Cardiac muscle cell (in vitro differentiated cells and primary cell): ENCODE measurements at places on chromosomes 4 and X.

DNA sequence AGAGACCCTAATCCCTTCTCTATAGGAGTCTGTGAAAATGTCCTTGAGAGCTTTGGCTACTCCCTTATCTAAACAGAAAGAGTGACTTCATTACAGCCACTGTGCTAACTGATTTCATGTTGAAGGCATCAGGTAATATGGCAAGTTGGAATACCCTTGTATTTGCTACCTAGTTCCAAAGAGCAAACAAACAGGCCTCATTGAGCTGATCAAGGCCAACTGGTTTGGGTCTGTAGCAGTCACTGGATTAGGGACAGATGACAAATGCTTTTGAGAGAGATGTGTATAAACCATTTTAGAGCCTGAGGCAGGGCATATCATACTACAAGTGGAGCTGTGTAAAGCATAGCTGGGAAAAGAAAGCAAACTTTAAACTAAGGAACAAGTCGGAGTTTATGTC lies 22.9 kb upstream of the PDLIM5 start:
- no peaks in the 10 kb centered on the region for H3K27me3 ChIP-seq
- peak overlapping the region; percentile 82 for H3K27ac ChIP-seq
- H3K36me3 ChIP-seq = no peaks in the 10 kb centered on the region
- peaks cover 19% of the 10 kb centered on the region for H3K4me1 ChIP-seq
- H3K4me3 ChIP-seq = no peak overlapping the region
- no peak for DNase-seq

- no peak for DNase-seq
- H3K4me1 ChIP-seq = no peaks in the 10 kb centered on the region
- H3K4me3 ChIP-seq = no peak overlapping the region
- H3K27me3 ChIP-seq = no peaks in the 10 kb centered on the region
- no peaks in the 10 kb centered on the region for H3K36me3 ChIP-seq
- no peak overlapping the region for H3K27ac ChIP-seq
These were observed 116.1 kb downstream of the REELD1 start for GRCh38 chr4:146330392-146330791.

DNA sequence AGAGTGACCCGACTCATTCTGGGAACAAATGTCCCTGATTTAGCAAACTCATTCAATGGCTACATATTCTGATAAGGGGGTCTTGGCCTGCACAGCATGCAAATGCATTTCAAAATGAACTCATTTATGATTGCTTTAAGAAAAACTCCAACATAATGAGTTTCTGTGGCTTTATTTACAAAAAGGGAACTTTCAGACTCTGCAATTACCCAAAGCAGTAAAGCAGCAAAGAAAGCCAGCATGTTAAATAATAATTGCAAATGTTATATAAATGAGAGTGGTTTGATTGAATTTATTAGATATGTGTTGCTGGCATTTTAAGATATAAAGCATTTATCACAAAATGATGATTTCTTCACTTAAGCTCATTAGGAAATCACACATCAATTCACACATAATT lies 295.7 kb downstream of the FBXW7 start:
- no peak for DNase-seq
- peaks cover 5% of the 10 kb centered on the region for H3K27me3 ChIP-seq
- no peak overlapping the region for H3K27ac ChIP-seq
- H3K4me3 ChIP-seq = no peak overlapping the region
- H3K4me1 ChIP-seq = no peaks in the 10 kb centered on the region

- no peaks in the 10 kb centered on the region for H3K4me1 ChIP-seq
- no peak for DNase-seq
- H3K36me3 ChIP-seq = no peaks in the 10 kb centered on the region
- no peak overlapping the region for H3K27ac ChIP-seq
- no peaks in the 10 kb centered on the region for H3K27me3 ChIP-seq
These were observed 170.4 kb downstream of the PCDH18 start for GRCh38 chr4:137361756-137362470.
